SK-N-MC (cell line): ENCODE measurements at places on chromosomes 16 and 17.

DNA sequence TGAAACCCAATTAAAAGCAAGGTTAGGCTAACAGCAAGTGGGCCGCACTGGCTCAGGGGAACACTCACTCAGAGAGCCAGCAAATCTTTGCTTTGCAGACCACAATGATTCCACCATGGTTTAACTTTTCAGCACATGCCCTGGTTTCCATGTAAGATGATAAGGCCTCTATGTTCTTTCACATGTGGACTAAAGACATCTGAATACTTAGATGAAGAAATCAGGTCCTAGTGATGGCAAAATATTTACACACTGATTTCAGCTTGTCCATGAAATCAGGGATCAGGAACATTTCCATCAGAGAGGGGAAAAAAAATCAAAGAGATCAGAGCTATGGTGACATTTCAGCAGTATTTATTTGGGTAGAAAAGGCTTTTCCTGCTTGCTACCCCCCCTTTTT lies 258.2 kb upstream of the IRX5 start:
- DNase-seq = no peak

DNA sequence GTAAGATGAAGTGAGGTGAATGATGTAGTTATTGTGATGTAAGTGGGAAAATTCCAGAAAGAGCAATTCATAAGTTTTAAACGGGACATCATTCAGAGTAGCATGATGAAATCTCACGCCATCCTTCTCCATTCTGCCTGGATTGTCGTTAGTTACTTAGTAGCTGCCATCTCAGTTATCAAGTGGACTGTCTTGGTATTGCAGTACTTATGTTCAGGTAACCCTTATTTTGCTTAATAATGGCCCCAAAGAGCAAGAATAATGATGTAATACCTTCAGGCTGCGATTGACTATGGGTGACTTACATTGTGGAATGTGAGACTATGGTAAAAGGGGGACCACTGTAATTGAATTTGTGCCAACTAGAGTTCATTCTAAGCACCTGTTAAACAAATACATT lies 234.1 kb upstream of the TOM1L1 start:
- no peak for DNase-seq

- DNase-seq = no peak
Observed at GRCh38 chr16:65079549-65079948, 42.3 kb downstream of the CDH11 start.

DNA sequence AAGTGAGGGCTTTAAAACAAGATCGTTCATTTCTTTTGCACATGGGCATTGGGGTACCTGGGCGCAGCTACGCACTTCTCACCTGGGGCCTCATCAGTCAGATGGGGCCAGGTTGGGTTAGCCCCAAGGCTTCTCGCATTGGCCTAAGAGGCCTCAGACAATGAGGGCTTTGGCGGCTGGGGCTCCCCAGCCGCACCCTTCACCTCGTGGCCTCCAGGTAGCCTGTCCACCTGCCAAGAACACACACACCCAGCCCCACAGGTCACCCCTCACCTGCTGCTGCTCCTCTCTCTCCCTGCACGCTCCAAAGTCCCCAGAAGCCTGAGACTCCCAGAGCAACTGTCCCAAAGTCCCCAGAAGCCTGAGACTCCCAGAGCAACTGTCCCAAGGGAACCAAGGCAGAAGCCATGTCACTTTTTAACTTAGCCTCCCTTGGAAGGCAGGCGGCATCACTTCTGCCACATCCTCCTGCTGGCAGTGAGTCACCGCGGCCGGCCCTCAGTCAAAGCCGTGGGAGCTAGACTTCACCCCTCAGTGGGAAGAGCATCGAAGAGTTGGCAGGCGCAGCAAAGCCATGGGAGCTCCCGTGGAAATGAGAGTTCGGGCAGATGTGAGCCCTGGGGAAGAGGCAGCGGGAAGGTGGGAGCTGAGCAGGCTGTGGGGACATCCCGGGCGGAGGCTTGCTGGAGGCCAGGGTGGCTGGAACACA lies 78.9 kb upstream of the PLCG2 start:
- DNase-seq = no peak

DNA sequence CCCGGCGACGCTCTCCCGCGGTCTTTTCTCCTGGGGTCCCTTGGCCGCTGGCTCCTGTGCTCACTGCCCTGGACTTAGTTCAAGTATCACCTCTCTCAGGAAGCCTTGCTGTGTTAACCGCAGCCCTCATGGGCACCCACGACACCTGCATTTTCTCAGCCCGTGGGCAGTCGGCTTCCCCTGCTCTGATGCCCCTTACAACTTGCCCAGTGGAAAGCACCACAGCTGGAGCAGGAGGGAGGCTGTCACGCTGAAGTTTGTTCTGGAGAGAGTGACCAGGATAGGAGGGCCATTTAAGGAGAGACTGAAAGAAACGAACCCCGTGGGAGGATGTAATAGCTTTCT lies 395 bp downstream of the STXBP4 start:
- DNase-seq = no peak

- no peak for DNase-seq
Observed at GRCh38 chr17:623121-623520, 91.5 kb downstream of the VPS53 start.

- no peak for DNase-seq
Observed at GRCh38 chr16:27991876-27992275, 71.6 kb downstream of the GSG1L start.
